ENCODE measurements at places on chromosomes 3 and 15.
A peak's percentile ranks its signal among the peaks of the same experiment; 100 is the strongest.

- DNase-seq = no peak
Measured at GRCh38 chr3:28039829-28040228, 201.6 kb upstream of the CMC1 start.

GRCh38 chr3:168093790-168094189 lies 1.9 kb downstream of the GOLIM4 start:
- no peak for DNase-seq

DNA sequence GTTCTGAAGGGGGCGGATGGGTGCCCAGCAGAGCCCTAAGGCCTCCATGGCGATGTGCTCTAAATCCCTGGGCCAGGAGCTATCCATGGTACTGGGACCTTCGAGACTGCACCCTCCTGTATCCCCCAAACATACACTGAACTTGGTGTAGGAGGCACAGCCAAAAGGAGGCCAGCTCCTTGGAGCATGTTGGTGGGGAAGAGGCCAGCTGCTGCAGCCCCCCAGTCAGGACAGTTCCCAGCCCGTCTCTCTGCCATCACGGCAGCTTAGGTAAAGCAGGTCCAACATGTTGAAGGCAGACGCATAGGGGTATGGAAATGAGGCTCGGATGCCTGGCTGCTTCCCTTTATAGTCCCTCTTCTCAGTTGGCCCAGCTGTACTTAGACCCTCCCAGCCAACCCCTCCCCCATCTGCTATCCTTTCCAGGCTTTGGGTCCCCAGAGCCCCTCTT lies 1.8 kb downstream of the CAMKV start:
- peak; percentile 56 for DNase-seq

GRCh38 chr15:20407553-20407952 lies 134.0 kb downstream of the GOLGA6L6 start:
- DNase-seq = no peak

DNA sequence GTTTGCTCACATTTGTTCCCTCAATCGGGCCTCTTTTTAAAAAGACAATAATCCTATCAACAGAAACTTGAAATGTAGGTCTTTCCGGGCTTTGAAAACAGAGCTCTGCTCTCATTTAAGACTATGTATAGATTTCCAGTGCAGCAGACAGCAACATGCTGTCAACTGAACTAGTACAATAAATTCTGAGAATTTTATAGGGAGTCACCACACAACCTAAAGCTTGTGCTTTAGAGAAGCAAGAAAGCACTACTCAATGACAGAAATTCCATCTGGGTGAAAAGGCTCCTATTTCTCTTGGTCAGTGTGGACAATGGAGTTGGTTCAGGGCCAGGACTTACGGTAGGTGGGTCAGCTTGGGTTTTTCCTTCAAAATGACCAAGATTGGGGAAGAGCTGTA lies 583.5 kb downstream of the ROBO1 start:
- no peak for DNase-seq

GRCh38 chr3:107411779-107412178 lies 34.5 kb downstream of the CCDC54 start:
- DNase-seq = no peak

GRCh38 chr3:138070006-138070405 lies 45.4 kb downstream of the DZIP1L start:
- no peak for DNase-seq

DNA sequence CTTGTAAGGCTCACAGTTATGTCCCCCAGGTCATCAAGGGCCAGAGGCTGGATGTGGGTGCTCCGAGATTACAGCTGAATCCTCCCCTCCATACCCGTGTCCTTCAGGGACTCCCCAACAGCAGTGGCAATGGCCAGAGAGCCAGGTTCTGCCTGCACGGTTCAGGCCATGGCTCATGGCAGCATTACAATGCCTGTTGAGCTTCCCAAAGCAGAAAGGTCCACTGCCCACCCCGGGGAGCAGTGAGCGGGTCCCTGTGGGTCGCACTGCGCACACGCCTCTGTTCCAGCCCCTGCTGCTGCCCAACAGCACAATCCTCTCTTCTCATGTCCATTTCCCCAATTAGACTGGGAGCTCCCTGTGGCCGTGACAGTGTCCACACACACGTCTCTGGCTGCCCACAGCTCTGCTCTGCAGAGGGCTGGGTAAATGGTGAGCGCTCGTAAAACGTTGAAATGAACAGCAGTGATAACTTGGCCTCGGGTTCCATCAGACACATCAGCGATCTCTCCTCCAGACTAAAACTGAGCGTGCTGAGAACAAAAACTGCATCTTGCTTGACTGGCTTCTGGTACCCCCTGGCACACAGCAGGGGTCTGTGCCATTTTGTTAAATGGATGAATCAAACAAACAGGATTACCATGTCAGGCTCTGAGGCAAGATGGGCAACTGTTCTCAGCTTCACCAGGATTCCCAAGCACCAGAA lies 80.4 kb downstream of the VGLL4 start:
- no peak for DNase-seq

- DNase-seq = no peak
Measured at GRCh38 chr3:98004721-98005120, 30.4 kb downstream of the GABRR3 start.

DNA sequence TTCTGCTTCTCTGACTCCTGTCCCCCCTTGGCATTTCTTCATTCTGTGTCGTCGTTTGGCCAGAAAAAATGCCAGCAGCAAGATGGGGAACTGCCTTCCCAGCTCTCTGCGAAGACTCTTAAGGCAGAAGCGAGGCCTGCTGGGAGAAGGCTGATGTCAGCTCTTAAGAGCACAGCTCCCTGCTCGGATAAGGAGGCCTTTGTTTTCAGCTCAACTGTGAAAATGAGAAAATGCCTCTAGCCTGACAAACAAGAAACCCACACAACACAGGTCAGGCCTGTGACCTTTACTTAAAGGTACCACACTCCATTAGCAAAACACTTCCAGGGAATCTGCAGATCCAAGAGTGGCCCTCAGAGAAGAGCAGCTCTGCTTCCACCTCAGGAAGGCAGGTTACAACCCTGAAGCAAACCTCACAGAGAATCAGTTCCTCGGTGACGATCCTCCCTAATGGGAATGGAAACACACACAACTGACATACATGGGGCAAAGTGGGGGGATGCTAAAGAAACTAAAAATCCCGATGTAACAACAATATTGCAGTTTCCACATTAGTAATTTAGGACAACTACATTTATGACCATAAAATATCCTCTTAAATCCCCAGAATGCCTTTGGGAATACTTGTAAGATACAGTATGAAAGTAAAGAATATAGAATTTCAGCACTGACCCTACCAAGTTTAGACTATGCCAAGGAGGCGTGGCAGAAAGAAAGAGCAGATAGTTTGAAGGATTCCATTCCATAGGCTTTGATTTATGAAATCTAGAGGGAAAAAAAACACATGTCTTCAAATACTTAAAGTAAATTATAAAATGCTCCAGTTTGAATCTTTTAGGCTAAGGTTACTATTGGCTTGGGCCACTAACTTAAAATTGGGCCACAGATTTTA lies 52.1 kb downstream of the VGLL4 start:
- DNase-seq = no peak

DNA sequence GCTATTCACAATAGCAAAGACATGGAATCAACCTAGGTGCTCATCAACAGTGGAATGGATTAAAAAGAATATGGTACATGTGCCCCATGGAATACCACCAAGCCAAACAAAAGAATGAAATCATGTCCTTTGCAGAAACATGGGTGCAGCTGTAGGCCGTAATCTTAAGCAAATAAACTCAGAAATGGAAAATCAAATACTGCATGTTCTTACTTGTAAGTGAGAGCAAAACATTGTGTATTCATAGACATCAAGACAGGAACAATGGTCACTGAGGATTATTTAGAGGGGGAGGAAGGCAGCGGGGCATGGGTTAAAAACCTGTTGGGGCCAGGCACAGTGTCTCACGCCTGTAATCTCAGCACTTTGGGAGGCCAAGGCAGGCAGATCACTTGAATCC lies 304.7 kb upstream of the ROBO2 start:
- no peak for DNase-seq

- no peak for DNase-seq
Measured at GRCh38 chr3:133833267-133833666, 27.7 kb downstream of the SRPRB start.

DNA sequence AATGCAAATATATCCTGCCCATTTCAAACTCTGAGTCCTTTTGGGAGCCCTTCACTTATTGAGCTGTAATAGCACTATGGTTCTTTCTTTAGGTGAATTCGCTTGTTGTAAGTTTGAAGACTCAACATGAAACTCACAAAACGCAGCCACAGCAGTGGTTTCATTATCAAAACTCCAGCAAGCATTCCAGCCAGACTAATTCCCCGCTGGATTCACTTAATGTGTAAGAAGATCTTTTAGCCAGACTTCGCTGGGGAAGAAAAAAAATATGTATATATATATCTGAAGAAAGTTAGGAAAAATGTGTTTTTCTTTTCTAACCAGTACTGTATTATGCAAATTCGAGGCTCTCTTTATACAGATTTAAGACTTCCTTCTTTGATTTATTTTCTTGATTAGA lies 241.1 kb downstream of the WNT5A start:
- no peak for DNase-seq

GRCh38 chr15:22908830-22909229 lies 70.4 kb downstream of the NIPA2 start:
- DNase-seq = no peak

DNA sequence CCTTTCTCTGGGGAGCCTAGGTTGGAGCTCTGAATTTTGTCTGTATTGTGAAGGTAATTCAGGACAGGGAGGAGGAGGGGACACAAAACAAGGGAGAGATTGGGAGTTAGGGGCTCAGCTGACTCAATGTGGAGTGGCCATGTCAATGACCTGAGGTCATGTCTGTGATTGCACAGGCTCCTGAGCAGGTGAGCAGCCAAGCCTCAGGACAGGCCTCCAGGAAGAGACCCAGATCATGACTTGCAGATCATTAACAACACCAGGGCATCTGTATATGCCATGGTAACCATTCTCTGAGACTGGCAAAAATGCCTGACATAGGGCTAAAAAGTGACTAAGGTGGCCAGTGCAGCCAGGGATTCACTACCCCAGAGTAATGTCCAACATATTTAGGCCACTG lies 20.9 kb downstream of the ERICH6 start:
- no peak for DNase-seq

- DNase-seq = no peak
Measured at GRCh38 chr15:37059086-37059485, 41.3 kb downstream of the MEIS2 start.

DNA sequence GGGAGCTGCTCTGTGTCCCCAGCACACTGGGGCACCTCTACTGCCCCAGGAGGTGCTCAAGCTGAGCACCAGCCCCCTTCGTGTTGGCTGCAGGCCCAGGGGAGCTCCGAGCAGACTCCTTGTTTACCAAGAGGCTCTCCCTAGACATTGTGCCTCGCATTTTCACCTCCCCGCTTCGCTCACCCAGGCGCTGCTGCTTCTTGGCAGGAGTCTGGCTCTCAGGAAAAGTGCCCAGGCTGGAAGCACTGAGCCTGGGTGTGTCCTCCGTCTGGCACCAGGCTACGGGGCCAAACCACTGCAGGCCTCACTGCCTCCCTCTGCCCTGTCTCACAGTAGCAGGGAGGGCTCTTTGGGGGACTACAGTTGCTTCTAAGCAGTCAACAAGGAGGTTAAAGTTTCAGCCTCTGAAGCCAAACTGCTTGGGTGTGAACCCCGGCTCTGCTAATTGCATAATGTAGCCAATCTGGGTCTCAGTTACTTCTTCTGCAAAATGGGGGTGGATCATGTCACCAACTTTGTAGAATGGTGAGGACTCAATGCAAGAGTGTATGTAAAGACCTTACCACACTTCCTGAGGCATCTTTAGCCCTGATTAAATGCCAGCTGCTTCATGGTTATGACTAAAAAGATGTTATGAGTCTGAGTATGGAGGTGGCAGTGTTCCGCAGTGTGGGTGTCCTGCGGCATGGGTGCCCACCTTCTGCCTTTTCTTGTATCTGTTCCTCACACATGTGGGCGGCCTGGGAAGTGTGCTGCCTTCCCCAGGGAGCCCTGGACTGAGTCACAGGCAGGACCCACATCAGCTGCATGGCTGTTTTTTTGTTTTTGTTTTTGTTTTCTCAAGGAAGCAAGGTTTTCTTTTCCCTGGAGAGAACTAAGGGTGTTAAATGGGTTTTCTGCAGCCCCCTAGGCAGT lies 88.9 kb downstream of the CLSTN2 start:
- no peak for DNase-seq

- DNase-seq = no peak
Measured at GRCh38 chr3:106282943-106283342, 414.1 kb upstream of the CBLB start.

DNA sequence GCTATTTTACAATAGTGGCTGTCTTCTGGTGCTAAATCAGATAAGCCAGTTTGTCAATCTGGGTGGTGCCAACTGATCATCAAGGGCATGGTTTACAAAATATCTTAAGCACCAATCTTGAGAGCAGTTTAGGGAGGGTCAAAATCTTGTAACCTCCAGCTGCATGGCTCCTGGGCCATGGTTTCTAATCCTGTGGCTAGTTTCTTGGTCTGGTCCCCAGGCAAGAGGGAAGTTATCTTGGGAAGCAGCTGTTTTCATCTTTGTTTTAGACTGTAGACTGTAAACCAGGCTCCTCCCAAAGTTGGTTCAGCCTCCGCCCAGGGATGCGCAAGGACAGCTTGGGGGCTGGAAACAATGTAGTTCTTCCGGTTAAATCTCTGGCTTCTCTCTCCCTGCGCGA lies 166.8 kb downstream of the IL1RAP start:
- DNase-seq = no peak

GRCh38 chr15:91228383-91228782 lies 128.3 kb downstream of the SV2B start:
- DNase-seq = no peak

DNA sequence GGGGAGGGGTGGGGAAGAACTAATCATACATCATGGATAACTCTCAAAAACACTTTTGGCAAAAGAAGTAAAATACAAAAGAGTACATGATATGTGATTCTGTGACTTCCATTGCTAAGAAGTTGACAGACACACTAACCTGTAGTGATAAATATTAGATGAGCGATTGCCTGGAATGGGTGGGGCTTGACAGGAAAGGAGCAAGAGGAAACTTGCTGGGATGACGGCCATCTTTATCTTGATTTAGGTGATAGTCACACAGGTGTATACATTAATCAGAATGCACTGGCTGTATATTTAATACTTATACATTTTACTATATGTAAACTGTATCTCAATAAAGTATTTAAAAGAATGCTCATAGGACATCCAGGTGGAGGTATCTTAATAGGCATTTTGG lies 13.1 kb downstream of the PARL start:
- no peak for DNase-seq

GRCh38 chr3:134928819-134929218 lies 133.8 kb downstream of the EPHB1 start:
- DNase-seq = no peak

GRCh38 chr3:118587037-118587741 lies 447.5 kb downstream of the IGSF11 start:
- DNase-seq = no peak

DNA sequence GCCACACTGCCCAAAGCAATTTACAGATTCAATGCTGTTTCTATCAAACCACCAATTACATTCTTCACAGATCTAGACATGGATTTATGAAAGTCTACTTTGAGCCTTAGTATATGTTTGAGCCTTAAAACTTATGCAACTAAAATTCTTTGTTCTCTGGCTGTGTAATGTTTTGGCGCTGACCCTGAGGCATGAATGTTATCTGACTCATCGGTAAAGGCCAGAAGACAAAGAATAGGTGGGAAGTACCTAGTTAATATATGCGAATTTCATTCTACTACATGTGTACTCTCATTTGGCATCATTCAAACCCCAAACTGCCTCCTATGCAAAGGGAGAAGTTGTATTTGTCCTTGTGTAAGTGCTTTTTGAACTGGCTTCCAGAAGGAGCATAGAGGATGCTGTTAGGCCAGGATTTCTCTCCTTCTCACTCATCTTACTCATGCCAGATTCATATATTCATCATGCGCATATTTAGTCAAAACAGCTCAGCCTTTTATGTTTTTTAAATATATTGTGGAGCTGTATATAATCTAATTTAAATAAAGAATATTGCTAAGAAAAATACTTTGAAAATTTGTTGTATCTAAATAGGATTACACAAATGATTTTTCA lies 204.2 kb downstream of the NFKBIZ start:
- DNase-seq = no peak

All from HTR-8/SVneo (cell line).